D341Med (cell line): ENCODE measurements at places on chromosomes 5 and 9.

DNA sequence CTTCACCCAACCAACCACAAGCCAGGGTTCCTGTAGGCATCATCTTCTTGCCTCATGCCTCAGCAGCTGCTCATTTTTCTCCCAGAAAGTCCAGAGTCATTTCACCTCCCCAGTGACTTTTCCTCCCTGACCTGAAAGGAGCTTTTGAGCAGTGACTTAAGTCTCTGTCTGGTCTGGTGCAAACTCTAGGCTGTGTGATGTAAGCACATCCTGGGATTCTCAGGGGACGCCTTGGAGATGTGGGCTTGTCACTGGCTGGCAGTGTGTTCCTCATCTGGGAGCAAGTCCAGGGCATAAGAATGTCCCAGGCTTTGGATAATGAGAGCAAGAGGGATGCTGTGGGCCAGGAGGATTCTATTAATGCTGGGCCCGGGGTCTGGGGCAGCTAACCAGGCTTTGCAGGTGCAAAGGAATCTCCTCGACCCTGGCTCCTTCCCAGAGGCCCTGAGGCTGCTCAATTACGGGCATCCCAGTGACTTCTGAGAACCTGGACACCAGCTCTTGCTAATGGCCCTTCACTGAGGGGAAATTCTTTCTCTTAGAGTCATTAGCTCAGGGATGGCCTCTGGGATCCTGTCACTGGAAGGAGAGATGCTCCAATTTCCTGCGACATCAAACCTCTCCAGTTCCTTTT lies 211.0 kb upstream of the PANK3 start:
- no peak for DNase-seq

DNA sequence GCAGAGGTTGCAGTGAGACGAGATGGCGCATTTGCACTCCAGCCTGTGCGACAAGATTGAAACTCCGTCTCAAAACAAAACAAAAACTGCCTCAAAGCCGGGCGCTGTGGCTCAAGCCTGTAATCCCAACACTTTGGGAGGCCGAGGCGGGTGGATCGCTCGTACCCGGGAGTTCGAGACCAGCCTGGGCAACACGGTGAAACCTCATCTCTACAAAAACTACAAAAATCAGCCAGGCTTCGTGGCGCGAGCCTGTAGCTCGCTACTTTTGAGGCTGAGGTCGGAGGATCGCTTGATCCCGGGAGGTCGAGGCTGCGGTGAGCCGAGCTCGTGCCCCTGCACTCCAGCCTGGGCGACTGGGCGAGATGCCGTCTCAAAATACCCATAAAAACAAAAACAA lies 988 bp downstream of the GFM2 start:
- DNase-seq = no peak

GRCh38 chr5:178996156-178996555 lies 1.0 kb upstream of the GRM6 start:
- peak; percentile 67 for DNase-seq

GRCh38 chr9:133916159-133916541 lies 76.0 kb downstream of the VAV2 start:
- no peak for DNase-seq

DNA sequence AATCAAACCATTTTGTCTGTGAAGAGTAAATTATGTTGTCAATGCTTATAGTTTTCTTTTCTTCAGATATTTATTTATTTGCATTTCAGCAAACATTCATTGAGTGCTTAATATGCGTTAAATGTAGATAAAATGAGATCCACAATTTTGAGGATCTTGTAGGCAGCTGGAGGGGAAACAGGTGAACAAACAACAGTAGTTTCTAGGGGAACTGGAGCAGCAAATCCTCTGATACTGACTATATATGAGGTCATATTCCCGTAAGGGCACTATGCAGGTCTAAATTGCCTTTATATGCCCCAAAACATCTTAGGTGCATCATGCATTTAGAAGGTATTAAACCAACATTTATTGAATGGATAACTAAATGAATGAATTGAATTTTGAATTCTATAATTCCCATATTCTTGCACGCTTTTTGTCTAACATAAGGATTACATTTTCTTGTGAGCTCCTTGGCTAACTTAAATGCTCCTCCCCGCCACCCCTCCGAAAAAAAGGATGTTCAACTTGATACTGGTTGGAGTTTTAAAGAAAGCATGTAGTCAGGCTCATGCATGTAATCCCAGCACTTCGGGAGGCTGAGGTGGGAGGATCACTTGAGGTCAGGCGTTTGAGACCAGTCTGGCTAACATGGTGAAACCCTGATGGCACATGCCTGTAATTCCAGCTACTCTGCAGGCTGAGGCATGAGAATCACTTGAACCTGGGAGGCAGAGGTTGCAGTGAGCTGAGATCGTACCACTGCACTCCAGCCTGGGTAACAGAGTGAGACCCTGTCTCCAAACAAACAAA lies 299.8 kb downstream of the TMEM38B start:
- no peak for DNase-seq

DNA sequence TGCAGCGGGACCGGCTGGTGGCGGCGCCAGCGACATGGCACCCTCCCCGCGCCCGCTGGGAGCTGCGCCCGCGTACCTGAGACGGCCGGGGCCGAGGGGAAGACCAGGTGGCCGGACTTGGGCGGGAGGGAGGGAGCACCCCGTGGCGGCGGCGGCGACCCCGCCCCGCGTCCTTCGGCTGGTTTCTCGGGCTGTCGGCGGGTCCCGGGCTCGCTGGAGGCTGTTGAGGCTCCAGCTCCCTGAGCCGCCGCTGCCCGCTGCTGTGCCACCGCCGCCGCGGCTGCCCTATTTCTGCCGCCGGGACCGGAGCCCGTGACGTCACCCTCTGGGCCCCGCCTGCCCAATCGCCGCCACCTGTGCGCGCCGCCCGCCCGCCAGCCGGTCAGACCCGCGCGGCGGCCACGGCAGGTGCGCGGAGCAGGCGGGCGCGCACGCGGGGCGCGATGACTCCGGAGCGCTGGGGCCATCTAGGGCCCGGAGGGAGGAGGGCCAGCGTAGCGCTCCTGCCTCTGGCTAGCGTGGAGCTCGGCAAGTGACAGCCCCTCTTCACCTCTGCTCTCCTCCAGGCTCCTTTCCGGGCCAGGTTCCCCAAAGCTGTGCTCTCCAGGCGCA lies at the start of gene FSTL4:
Gene FSTL4, minus strand, starts transcription at position 293 of the 612 bp plus-strand sequence.
- peak; percentile 75 for DNase-seq

DNA sequence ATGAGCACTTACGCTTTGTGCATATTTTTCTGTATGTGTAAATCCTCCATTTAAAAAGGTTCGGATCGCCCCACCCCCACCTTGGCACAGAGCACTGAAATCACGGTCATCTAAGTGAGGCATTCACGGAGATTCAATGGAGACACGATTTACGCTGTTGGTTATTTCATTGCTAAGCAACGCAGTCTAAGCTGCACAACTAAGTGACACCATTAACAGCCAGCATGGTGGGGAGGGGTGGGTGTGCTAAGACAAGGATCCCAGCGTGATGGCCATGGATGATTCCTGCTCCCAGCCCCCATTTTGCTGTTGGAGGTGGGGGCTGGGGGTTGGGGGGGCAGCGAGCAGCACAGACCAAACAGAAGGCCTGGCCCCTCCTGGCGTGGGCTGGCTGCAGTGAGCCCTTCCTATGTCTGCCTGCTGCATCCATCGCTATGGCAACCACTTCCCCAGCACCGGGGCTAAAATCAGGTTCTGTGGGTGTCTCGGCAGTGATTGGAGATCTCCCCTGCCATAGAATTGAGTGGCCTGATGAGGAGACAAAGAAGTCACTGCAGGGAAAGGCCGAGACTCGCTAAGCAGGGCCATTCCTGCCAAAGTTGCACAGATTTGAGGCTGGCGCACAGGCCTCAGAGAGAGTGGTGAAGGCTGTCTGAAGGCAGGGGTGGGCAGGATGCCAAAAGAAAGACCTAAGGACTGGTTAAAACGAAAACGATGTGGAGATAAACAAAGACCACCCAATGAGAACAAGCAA lies 14.3 kb upstream of the MARCHF6 start:
- DNase-seq = no peak

- no peak for DNase-seq
Observed at GRCh38 chr9:69513141-69513820, 158.9 kb downstream of the APBA1 start.

GRCh38 chr9:131530920-131531832 lies at the start of gene UCK1:
Gene UCK1 (minus strand): TSS chr9:131531263. CDS start chr9:131531174, 89 bp downstream.
- peak; percentile 100 for DNase-seq

- no peak for DNase-seq
Observed at GRCh38 chr9:79694208-79694607, 122.4 kb downstream of the TLE4 start.

- DNase-seq = no peak
Observed at GRCh38 chr9:20611691-20612287, 10.5 kb downstream of the MLLT3 start.

DNA sequence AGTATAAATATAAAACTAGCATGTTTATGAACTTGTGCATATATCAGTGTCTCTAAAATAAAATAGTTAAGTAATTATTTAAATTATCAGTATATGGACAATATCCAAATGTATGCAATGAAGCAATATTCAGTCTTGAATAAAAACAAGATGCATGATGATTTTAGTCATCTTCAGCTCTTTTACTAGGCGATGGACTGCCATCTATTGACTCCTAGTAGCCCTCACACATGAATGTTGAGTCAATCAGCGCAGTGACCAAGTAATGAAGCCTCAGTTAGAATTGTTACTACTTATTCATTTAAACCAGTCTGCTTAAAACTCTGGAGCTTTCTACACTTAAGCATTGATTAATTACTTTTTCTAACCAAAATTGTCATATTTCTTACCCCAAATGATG lies 92.9 kb upstream of the GRHPR start:
- DNase-seq = peak; percentile 17

DNA sequence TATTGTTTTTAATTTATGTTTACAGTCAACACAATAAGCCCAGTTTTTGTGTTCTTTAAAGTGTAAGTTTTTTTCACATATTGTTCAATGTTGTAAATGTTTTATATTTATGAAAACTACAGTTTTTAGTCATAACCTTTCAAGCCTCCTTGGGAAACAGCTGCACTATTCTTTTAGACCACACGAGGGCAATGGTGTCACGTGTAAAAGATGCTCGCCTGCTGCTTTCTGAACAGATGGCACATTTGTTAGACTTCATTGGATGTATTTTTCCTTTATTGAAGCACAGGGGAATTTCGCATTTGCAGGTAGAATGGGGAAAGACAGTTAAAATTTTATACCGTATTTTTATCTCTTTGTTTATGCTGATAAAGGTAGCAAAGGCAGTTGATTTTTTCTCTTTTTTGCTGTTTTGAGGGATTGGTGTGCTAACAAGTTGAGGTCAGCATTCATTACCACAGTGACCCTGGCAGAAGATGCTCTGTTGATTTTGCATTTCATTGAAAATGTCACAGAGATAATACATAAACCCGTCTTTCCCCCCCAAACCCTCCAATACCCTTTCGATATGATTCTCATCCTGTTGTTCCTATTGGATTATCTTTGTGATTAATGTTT lies 59.0 kb downstream of the MAT2B start:
- peak; percentile 57 for DNase-seq

- DNase-seq = peak; percentile 47
Observed at GRCh38 chr5:59034498-59035186, 451.8 kb downstream of the RAB3C start.

- DNase-seq = no peak
Observed at GRCh38 chr5:110544603-110545002, 181.9 kb downstream of the TMEM232 start.

- DNase-seq = no peak
Observed at GRCh38 chr5:154351141-154351540, 94.7 kb upstream of the SAP30L start.

GRCh38 chr5:160463740-160464465 lies 42.2 kb downstream of the PTTG1 start:
- no peak for DNase-seq

DNA sequence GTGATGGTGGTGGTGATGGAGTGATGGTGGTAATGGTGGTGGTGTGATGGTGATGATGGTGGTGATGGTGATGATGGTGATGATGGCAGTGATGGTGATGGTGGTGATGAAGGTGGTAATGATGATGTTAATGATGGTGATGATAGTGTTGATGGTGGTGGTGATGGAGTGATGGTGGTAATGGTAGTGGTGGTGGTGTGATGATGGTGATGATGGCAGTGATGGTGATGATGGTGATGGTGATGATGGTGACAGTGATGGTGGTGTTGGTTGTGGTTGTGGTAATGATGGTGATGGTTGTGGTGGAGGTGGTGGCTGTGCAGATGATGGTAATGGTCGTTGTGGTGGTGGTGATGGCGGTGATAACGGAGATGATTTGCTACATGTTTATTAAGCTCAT lies 7.3 kb downstream of the STKLD1 start:
- DNase-seq = no peak

DNA sequence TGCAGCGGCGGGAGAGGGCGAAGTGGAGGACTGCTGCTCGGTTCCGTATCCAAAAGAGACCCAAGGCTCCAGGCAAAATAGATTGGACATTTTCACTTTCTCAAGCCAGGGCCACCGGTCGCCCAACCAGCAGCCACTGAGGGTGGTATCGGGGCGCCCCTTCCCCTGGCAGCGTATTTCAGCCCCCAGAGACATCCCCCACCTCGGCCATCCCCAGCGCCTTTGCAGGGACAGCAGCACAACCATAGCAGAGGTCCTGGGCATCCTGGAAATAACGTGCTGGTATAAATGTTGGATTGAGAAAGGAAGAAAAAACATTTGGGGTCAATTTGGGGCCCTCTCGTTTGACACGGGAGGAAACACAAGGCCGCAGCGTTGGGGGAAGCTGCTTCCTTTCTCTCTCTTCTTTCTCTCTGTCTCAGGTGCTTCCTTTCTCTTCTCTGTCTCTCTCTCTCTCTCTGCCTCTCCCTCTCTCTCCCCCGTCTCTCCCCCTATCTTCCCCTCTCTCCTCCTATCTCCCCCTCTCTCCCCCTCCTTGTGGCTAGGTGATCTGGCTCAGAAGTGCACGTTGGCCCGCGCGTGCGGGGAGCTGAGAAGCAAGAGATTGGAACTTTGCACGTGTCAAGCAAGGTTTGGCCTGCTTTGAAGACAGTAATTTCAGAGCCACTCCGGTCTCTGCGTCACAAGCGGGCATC lies 624 bp upstream of the RETREG1 start:
- peak; percentile 25 for DNase-seq

GRCh38 chr5:53480416-53481158 lies at the start of gene FST:
Gene FST (plus strand): TSS chr5:53480629. CDS start chr5:53480792, 163 bp downstream.
- DNase-seq = peak; percentile 79

GRCh38 chr9:17625644-17626388 lies 47.0 kb downstream of the SH3GL2 start:
- no peak for DNase-seq

- no peak for DNase-seq
Observed at GRCh38 chr9:94097788-94098414, 13.6 kb downstream of the PTPDC1 start.

DNA sequence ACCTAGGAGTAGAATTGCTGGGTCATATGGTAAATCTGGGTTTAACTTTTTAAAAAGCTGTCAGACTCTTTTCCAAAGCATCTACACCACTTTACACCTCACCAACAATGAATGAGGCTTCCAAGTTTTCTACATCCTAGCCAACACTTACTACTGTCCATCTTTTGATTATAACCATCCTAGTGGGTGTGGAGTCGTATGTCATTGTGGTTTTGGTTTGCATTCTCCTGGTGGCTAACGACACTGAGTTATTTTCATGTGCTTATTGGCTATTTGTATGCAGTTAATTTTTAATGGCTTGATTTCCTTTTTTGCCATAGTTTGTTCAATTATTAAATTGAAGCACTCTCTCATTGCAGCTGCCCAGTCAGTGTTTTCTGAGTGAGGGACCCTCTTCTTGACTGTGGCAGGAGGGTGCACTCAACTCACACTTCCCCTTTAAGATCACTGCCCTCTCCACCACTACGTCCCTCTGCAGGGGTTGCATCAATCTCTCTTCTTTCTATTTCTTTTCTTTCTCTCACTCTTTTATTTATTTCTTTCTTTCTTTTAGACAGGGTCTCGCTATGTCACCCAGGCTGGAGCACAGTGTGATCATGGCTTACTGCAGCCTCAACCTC lies 182.3 kb downstream of the C9orf152 start:
- no peak for DNase-seq

- no peak for DNase-seq
Observed at GRCh38 chr9:107674721-107675277, 185.2 kb upstream of the KLF4 start.
